ENCODE measurements at places on chromosomes 1 and 21.

DNA sequence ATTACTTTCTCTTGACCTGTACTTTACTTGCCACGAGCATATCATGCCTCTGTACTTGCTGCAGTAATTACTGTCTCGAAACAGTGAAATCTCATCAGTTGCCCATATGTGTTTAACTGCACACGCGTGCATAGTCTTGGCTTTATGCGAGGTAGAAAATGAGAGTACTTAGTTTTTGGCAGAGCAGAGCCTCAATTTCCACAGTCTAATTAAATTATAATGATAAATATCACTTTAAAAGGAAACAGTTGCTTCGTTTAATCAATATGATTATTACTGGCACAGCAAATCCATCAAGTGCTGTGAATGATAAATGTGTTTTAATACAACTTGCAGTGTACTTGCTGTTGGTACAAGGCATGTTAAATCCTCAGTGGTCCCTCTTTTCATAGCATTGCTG is 47.6 kb downstream of the ADARB1 start:
- DNase-seq: no peak

DNA sequence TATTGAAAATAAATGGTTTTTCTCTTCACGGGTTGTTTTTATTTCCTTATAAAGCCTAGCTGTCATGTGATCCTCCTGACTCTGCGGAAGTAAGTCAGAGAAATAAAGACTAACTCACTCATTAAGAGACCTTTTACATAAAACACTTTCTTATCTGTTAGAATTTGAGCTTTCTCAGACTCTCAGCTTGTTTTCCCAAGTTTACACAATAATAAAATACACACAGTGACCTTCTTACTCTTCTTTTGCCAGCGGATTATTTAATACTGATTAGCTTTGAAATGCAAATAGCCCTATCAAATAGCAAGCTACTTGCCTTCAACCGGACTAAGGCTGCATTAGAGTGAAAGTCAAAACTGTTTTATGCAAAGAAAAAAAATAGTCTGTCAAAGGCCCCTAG is 45.5 kb upstream of the CXADR start:
- no peak for DNase-seq

DNA sequence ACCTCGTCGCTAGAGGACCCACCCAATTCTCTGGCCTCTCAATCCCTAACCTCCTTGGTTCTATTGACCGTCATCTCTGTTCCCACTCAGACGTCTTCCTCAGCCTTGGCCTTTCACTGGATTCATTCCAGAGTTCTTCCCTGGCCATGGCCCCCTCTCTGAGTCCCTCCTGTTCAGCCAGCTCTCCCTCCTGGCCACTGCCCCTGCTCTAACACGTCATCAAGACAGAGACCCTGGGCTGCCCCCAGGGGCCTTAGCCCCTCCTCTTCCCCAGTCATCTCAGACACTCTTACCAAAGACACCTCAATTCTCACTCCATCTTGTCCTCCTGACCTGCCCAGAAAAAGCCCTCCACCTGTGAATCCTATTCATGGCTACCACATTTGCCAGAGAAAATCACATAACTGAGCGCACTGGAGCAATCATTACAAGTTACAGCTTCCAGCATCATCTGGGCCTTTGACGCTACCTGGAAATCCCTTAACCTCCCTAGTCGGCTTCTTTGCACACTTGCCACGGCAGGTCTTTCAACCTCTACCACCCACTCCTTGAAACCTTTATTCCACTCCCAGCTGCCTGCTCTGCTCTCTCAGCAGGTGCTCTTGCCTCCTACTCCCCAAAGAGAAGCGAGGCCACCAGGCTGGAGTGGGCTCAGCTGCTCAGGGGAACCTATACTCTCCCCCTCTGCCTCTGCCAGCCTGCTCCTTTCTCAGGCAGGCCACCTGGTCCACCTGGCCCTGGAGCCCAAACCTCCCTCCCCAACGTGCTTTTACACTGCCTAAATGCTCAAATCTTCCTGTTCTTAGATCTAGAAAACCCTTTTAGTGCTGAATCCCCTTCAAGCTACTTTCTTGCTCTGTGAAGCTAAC is 14.0 kb downstream of the DCST2 start:
- DNase-seq: no peak

GRCh38 chr1:2025491-2025981 is 6.4 kb downstream of the GABRD start:
- no peak for DNase-seq

GRCh38 chr1:172070055-172070454 is 228.8 kb downstream of the DNM3 start:
- DNase-seq: no peak

DNA sequence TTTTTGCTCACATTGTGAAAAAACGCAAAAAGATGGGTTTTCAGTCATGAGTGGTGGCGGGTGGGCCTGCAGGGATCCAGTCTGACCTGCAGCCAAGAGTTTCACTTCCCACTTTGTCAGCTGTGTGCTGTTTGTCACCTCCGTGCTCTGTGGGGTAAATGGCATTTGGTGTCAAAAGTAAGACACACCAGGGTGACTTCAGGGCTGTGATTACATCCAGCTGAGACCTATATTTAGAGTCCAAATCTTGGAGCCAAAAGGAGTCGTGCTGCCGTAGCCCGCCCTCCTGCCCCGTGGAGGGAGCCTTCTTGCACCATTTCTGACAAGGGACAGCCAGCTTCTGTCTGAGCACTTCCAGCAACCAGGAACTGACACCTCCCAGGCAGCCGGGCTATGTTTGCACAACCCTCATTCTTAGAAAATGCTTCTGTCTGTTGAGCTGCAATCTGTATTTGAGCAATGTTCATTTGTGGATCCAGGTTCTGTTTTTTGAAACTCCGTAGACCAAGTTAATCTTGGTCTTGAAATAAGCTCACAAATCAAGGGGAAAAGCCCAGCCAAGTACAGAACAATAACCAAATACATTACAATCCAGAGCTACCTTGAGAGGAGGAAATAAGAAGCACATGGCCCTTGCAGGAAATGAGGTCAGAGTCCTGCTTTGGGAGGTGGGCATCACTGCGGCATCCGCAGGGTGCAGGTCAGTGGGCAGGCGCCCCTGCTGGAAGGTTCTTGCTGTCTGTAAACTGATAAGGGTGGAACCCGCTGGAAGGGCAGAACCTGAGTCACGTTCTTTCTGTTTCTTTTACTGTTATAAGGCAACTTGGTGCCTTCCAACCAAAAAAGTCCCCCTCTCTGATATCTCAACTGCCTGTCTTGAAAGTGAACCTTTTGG is 14.4 kb downstream of the ABCG1 start:
- DNase-seq: peak; percentile 80

- DNase-seq: no peak
Observed at GRCh38 chr1:60059468-60059867, 14.1 kb downstream of the C1orf87 start.

DNA sequence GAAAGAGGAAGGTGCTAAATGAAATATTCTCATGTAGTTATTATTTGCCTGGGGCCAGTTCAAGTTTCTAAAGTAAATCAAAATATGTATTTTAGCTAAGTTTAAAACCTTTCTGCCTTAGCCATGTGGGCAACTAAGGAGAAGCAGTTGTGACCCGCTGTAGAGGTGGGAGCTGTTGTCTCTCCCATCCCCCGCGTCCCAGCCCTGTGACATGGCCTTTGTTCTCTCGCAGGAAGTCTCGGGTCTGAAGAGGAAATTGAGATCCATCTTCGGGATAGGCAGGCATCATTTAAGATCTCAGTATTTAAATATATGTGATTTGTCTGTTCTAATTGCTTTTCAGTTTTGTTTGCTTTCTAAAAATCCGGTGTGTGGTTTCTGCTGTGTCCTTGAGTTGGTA is 121.5 kb downstream of the CAMTA1 start:
- peak; percentile 57 for DNase-seq

- DNase-seq: no peak
Observed at GRCh38 chr21:30962013-30962412, 76.3 kb downstream of the KRTAP19-8 start.

- DNase-seq: no peak
Observed at GRCh38 chr1:16975211-16975610, 5.2 kb downstream of the MFAP2 start.

DNA sequence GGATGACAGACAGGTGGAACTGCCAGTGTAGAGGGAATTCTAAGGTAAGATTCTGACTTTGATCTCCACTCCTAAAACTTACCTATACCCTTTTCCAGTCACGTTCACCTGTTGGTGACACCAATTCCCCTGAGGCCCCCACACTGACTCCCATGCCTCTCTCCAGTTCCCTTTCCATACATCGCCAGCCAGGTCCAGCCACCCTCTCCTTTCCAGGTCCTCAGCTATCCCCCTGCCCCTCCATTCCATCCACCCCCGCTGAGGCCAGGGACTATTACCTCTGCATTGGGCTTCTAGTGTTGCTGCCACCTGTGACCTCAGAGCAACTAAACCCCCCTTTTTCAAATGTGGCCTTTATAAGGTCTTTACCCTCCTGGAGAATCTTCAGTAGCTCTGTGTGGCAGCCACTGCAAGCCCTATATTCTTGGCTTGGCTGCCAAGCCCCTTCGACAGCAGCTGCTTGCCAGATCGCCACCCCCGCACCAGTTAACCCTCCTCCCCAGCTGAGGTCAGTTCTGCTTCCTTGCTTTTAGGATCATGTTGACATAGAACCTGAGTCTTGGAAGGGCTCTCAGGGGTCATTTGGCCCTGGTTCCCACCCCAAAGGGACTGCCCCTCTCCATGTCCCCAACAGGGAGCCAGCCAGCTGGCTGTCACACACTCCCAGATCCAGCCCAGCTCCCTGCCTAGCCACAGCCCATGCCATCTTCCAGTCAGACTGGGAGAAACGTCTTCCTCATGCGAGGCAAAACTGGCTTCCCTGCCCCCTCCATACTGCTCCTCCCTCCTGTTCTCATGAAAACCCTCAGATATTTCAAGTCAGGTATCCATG is 14.7 kb downstream of the CSF1 start:
- DNase-seq: no peak

- no peak for DNase-seq
Observed at GRCh38 chr1:93502571-93502970, 54.7 kb downstream of the FNBP1L start.

- DNase-seq: no peak
Observed at GRCh38 chr1:53557369-53557768, 98.2 kb downstream of the DMRTB1 start.

GRCh38 chr1:2930913-2931723 is 90.1 kb upstream of the ACTRT2 start:
- DNase-seq: no peak

GRCh38 chr1:166865926-166866325 is 10.1 kb downstream of the TADA1 start:
- DNase-seq: no peak

DNA sequence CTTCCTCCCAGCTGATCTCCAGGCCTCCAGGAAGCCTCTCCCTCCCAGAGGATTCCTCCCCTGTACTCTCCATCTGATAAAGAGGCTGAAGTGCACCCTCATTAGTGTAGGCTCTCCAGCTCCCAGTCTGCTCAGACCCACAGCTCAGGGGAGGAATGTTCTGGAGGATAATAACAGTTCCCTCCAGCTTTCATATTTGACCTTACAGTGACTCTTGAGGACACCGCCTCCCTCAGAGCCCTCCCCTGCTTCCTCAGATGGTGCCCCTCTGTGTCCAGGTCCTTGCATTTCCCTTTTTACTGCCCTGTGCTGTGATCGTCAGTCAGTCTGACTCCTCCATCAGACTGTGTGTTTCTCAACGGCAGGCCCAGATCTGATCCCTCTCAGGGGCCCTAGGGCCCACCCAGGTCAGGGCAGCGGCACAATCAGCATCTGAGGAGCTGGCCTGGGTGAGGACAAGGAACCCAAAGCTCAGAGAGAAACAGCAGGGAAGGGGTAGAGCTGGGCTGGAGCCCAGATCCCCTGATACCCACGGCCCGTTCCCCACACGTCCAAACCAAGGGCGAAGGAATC is 1.1 kb upstream of the SHISAL2A start:
- DNase-seq: no peak

- no peak for DNase-seq
Observed at GRCh38 chr21:46340998-46341397, 17.0 kb downstream of the PCNT start.

DNA sequence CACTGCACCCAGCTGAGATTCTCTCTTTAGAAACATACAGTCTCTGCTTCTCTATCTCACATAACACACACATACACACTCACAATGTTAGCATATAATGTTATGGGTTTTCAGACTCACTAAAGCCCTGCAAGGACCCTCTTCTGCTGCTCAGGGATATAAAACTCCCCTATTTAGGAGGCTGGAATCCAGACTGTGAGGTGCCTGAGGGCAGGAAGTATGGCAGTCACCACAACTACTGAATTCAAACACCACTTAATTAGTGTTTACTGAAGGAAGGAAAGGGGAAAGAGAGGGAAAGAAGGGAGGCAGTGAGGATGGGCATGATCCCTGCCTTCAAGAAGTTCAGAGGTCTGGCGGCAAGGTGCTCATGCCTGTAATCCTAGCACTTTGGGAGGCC is 7.8 kb upstream of the CDK18 start:
- no peak for DNase-seq

GRCh38 chr21:41779659-41780058 is 12.8 kb upstream of the RIPK4 start:
- no peak for DNase-seq

GRCh38 chr1:223664106-223664505 is 1.4 kb downstream of the CAPN8 start:
- no peak for DNase-seq

GRCh38 chr1:109214695-109215623 is 1.2 kb downstream of the SARS1 start:
- DNase-seq: peak; percentile 73

GRCh38 chr1:79662596-79662995 is 656.1 kb upstream of the ADGRL4 start:
- no peak for DNase-seq

DNA sequence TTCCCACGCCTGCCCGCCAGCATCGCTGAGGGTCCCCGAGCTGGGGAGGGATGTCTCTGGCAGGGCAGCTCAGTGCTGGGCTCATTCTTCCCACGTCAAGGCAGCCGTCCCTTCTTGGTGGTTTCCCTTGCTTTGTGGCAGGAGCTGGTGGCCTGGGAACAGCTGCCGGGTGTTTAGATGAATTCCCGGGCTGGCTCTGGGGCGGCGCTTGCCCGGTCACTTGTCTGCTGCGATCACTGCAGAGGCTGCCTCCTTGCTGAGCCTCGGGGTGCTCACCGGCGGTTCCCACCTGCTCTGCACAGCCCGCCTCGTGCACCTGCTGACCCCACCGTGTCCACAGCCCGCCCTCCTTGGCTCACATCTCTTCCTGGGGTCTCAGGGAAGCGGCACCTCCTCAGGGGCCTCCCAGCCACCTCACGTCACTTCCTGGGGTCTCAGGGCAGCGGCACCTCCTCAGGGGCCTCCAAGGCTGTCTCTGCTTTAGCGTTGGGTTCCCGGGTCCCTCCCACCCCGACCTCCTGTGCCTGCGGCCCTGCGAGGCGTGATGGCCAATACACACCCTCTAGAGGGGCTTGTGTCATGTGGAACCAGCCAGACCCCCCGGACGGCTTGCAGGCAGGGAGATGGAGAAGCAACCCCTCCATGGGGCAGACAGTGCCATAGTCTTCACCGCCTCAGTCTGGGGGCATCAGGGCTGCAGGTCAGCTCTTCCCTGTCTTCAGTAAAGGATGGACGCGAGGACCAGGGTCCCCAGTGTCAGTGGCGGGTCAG is 13.5 kb downstream of the COL18A1 start:
- DNase-seq: no peak

- peak; percentile 58 for DNase-seq
Observed at GRCh38 chr1:174074757-174075156, 52.6 kb upstream of the RC3H1 start.

GRCh38 chr1:174448974-174449373 is 1.2 kb downstream of the GPR52 start:
- DNase-seq: no peak

- DNase-seq: peak; percentile 72
Observed at GRCh38 chr1:213989002-213989855, 1.5 kb downstream of the PROX1 start.

- no peak for DNase-seq
Observed at GRCh38 chr1:220441211-220441610, 86.7 kb upstream of the MARK1 start.
